ENCODE measurements at places on chromosomes 1 and 21. TPM values are rescaled to one million over a fixed set of nuclear protein-coding genes. Genes with fewer than 3 reads are reported as not detected.

ADGRL4 gene
- total RNA-seq, result not detected

MYOM3 gene
- total RNA-seq, result not detected

SLC45A3 gene
- 7.4 TPM for total RNA-seq

TCHHL1 gene
- total RNA-seq, result not detected

INSRR gene
- total RNA-seq, result not detected

OR2T3 gene
- total RNA-seq, result 1.5 TPM

MCOLN2 gene
- total RNA-seq, result 60.1 TPM

EDARADD gene
- total RNA-seq, result not detected

CHRM3 gene
- not detected for total RNA-seq

AHCTF1 gene
- 31.3 TPM for total RNA-seq

- no peak for DNase-seq
These were observed at the start of gene CAPN8 for GRCh38 chr1:223665592-223666312. Gene CAPN8 (minus strand): TSS chr1:223665701. CDS start chr1:223665646, 55 bp downstream.

DNA sequence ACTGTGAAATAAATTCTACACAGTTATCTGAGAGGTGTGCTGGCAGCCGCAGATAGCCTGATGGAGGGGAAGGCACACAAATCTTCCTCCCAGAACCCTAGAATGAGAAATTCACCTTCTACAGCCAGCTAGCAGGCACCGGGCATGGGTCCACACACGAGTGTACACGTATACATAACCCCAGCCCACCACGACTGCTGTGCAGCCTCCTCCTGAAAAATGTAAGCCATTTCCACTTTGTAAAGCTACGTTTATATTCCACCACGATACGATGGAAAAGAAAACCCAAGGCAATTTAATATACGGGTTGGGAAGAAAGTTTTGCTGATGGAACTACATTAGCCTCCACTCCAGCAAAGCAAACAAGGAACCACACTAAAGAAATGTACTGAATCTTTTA is 1.8 kb downstream of the BTG3 start:
- no peak for DNase-seq

GRCh38 chr1:232413674-232414073 is 216.3 kb downstream of the SIPA1L2 start:
- no peak for DNase-seq

- DNase-seq, result no peak
These were observed 336.0 kb upstream of the NFIA start for GRCh38 chr1:60746278-60746791.

GRCh38 chr1:211842518-211842917 is 12.0 kb upstream of the LPGAT1 start:
- no peak for DNase-seq

DNA sequence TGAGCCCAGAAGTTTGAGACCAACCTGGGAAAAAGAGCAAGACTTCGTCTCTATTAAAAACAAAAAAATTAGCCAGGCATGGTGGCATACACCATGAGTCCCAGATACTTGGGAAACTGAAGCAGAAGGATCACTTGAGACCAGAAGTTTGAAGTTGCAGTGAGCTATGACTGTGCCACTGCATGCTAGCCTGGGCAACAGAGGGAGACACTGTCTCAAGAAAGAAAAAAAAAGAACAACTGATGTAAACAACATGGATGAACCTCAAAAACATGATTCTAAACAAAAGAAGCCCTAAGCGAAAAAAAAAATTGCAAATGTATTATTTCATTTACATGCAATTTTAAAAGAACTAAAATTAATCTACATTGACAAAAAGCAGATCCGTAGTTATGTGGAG is 9.0 kb downstream of the LRRC40 start:
- no peak for DNase-seq

- DNase-seq, result no peak
These were observed 292.9 kb downstream of the PTGER3 start for GRCh38 chr1:70754701-70755100.

DNA sequence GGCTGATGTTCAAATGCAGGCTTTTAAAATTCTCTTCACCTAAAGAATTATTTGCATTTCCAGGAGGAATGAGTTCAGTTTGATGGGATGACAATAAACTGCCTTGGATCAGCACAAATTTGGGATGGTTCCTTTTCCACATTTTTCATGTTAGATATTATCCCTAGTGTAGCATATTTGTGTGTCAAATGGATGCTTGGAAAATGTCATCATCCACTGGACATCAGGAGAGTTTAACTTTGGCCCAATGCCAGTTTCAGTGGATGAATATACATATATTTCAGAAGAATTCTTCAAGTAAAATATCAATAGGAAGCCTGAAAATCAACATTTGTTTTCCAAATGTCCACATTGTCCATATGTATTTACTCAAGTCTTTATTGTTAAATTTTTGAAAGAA is 116.5 kb upstream of the COL24A1 start:
- no peak for DNase-seq

DNA sequence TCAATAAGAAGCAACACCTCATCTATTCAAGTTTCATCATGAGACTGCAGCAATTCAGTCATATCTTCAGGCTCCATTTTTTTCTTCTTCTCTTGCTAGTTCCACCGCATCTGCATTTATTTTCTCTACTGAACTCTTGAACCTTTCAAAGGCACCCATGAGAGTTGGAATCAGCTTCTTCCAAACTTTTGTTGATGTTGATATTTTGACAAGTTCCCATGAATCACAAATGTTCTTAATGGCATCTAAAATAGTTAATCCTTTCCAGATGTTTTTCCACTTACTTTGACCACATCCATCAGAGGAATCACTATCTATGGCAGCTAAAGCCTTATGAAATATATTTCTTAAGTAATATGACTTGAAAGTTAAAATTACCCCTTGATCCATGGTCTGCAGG is 434.3 kb downstream of the GPATCH2 start:
- DNase-seq, result no peak

DNA sequence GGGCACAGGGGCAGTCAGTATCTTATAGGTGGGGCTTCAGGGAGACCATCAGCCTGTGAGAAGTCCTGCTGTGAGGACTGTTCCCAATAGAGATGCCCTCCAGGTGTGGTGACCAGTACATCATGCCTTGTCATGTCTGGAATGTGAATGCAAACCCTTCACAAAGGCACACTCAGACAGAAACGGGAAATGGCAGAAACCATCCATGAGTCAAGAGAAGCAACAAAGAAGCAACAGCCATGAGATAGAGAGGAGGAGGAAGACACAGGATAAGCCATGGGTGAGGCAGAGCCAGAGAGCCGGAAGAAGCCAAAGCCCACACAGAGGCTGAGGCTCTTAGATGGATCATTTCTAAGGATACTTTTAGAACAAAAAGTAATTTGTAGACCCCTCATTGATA is 20.1 kb upstream of the ZP4 start:
- DNase-seq, result no peak

DNA sequence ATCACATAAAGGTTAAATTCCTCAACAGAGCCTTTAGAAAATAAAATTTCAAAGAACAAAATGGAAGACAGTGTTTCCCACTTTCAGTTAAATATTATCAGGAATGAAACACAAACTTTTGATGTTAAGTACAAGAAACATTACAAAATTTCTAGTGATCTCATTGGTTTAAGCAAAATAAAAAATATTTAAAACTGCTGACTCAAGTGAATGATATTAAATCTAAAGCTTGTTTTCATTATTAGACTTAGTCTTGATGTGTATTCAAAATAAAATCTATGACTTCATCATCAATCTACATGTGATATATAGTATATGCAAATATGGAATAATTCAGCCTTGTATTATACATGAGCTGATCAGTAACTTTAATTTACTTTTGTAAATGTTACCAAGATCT is 584.9 kb downstream of the PTBP2 start:
- no peak for DNase-seq

DNA sequence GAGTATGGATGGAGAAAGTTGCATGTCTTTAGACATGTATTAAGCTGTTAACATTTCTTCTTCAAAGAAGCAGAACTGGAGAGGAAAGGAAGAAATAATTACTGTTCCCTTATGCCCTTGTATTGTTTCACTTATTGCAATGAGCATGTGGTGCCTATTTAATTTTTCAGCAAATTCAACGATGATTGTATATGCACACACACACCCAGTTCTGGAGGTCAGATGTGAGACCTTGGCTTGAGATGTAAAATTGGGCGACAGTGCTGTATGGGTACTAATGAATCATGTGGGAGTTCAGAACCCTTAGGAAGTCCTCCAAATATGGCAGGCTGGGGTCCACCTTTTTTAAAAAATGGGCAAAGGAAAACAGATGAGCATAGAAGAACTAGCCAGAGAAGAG is 27.5 kb downstream of the BRINP2 start:
- no peak for DNase-seq

- DNase-seq, result no peak
These were observed 96.9 kb upstream of the SLC25A33 start for GRCh38 chr1:9442278-9442846.

DNA sequence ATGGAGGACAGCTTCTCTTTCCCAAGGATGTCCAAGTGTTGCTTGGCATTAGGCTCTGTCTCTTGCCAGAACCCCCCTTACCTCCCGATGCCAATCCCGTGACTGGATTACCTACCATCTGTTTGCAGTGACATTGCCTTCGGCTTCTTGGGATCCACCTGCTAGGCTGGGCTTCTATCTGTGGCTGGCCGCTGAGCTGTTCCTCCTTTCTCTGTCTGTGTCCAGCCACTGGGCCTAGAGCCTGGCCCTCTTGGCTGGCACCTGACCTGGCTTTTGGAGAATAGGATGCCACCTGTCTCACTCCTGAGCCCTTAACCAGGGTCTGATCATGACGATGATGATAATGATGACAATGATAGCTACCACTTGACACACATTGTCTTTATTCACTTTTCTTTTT is 41.6 kb upstream of the STUM start:
- no peak for DNase-seq

GRCh38 chr1:220076861-220077762 is 12.5 kb downstream of the BPNT1 start:
- DNase-seq, result no peak

DNA sequence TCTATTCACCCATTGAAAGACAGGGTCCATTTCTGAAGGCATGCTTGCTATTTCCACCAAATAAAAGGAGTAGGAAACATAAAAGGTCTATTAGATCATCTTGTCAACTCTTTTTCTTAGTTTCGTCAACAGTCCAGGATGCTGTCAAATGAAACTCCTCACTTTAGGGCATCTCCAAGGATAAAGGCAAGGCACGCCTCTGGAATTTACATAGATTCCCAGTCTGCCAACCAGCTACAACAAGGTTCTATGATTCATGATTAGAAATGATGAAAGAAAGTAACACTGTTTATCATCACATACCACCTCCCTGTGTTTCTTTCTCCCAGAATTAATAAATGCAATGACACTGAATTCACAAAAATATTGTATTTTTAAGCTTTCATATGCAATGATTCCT is 636.3 kb downstream of the LTN1 start:
- no peak for DNase-seq
